ENCODE measurements at places on chromosomes 13 and 19.

DNA sequence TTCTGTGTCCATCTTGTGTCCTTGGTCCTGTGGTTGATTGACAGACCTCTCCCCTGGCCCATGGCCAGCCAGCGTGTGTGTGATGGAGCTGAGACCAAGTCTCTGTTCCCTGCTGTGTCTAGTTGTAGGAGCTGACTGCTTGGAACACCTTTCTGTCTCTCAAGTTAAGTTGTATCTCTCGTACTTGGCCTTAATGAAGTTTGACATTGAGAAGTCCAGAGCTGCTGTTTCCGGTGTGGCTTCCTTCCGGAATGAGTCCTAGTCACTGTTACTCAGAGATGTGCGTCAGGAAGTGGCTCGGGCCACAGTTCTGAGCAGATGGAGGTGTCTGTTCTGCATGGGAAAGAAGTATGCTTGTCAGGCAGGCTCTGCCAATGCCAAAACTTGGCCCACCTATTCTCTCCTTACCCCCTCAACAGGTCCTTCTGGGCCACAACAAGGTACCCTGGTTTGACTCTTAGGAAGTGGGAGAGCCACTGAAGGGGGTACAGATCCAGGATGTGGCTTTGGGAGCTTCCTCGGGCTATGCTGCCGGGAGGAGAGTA, 54.3 kb downstream of the GATAD2A start:
- DNase-seq, result peak; percentile 45

DNA sequence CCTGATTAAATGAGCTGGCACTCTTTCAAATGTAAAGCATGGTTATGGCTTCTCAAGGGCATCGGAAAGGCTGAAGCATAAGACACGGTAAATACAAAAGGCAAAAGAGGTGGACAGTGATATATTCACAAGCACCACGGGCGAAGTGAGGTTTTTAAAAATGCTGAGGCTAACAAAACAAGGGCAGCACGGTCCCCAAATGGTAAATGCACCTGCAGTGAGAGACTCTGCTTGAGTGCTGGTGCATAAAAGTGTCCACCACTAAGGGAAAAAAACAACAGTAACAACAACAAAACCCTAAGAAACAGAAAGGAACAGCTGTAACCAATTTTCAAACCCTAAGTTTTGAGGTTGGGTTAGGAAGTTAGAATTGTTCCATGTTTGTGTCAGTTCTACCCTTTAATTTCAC, 234.9 kb downstream of the PCDH9 start:
- no peak for DNase-seq

GRCh38 chr19:49331616-49332055, 3.6 kb upstream of the CD37 start:
- no peak for DNase-seq

GRCh38 chr19:854549-854948, 2.4 kb downstream of the ELANE start:
- no peak for DNase-seq

DNA sequence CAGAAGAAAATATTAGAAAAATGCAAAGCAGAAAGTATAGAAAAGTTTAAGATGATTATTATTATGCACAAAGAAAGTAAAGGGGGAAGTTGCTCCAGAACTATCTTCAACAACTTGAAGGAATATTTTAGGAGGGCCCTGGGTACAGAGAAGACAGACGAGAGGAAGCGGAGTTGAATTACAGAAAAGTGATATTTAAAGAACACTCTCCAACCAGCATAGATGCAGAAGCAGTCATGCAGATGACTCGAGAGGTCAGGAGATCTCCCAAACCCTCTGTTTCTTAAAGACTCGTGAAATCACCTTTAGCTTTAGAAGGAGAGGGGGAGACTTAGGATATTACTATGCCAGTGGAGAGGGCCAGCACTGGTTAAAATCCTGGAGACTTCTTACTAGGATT, 8.5 kb upstream of the SHISA2 start:
- DNase-seq, result no peak

- no peak for DNase-seq
Observed at GRCh38 chr19:30428844-30429243, 56.7 kb downstream of the ZNF536 start.

GRCh38 chr13:102141625-102142472, 260.0 kb downstream of the FGF14 start:
- DNase-seq, result no peak

GRCh38 chr13:28542804-28543203, 47.9 kb upstream of the FLT1 start:
- DNase-seq, result no peak

- no peak for DNase-seq
Observed at GRCh38 chr19:56760842-56761241, 79.7 kb downstream of the PEG3 start.

GRCh38 chr13:31201341-31202031, 1.7 kb downstream of the B3GLCT start:
- no peak for DNase-seq

DNA sequence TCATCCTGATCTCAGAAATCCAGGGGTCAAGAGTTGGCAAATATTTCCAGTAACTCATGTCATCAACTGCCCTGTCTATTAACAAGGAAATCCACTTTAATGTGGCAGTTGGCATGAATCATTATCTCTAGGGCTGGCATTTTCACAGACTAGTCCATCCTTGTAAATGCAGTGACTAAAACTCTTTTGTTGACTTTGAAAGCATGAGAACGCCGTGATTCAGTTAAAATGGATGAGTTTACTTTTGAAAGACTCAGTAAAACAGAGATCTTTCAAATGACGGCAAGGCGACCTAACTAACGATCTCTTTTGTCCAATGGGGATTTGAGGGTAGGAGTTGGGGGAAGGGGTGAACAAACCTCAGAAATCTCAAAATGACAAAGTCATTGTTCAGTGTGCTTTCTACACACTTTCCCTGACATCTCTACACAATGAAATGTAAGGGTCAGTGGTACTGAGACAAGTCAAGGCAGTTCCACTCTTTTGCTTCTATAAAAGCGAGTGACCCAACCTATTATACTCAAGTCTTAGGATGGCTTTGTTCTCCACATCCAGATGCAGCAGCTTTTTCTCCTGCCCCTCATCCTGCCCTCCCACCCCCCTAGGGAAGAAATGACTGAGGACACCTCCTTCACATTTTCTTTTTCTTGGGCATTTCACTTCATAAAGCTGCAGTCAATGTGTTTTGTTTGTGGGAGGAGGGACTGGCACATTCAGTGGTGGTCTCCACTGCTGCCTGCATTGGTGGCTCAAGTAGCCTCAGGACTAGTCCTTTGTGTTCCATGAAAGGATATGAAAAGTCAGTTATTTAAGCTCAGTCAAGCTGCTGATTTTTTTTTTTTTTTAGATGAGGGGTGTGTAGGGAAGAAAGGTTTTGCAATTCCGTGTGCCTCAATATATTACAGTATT, 200.5 kb downstream of the ABCC4 start:
- no peak for DNase-seq

DNA sequence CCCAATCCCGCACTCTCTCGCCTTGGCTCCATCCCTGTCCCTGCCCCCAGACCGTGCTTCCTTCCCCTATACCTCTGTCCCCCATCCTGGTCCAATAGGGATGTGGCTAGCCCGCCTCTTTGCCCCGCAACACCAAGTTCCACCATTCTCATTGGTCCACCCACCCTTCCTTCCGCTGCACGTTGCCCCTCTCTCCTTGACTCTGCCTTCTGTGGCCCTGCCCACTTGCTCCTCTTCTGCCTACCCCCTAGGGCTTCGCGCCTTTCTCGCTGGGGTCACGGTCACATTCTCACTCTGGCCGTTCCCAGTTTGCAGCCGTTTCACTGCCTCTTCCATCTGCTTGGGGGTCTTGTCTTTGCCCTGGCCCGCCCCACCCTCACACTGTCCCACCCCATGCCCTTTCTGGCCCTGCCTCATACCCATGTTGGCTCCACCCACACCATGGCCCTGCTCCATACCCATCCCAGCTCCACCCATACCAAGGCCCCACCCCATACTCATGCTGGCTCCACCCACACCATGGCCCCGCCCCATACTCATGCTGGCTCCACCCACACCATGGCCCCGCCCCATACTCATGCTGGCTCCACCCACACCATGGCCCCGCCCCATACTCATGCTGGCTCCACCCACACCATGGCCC, 4.5 kb upstream of the ARHGAP45 start:
- no peak for DNase-seq

- no peak for DNase-seq
Observed at GRCh38 chr13:101146101-101146898, 270.0 kb downstream of the NALCN start.

DNA sequence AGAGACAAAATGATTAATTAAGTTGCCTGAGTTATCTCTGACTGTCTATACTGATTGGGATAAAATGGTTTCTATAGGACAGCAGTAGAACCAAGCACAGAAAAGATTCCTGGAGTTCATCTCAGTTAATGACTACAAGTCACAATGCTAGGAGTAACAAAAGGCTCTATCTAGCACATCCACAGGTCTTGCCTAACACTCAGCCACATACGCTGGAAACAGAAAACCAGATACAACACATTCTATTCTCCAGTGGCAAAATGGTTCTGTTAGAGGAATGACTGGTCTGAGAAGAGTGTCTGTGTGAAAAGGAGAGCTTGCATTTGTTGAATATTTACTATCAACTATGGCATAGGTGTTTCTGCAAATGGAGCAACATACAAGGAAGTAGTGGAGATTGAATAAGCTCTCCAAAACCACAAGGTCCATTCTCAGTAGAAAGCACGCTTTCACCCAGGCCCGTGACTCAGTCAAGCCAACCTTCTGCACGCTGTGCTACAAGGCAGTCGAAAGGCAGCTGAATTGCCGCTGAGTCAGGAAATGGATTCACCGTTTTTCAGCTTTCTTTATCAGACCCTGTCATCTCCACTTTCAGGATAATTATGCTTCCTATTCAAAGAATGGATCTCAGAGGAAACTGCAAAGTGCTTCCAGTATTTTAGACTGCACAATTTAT, 761.5 kb downstream of the EFNB2 start:
- DNase-seq, result no peak

GRCh38 chr13:98796798-98797197, 44.3 kb upstream of the SLC15A1 start:
- no peak for DNase-seq

DNA sequence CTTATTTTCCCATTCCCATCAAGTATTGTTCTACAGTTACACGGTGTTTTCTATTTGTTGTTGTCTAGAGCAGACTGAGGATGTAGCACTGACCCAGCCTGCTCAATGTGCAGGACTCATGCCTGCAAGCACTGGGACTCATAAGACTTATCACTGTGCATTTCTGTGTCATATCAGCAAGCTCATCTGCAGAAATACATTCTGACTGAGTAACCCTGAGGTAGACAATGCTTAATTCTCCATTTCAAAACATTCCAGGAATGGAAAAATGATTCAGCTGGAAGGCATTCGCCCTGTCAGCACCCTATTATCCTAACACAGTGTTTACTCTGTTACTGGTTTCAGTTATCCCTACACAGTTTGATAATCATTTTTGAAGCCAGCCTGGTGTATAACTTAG, 2506.4 kb downstream of the PCDH9 start:
- DNase-seq, result no peak

- DNase-seq, result no peak
Observed at GRCh38 chr13:99294958-99295357, 12.2 kb downstream of the GPR183 start.

DNA sequence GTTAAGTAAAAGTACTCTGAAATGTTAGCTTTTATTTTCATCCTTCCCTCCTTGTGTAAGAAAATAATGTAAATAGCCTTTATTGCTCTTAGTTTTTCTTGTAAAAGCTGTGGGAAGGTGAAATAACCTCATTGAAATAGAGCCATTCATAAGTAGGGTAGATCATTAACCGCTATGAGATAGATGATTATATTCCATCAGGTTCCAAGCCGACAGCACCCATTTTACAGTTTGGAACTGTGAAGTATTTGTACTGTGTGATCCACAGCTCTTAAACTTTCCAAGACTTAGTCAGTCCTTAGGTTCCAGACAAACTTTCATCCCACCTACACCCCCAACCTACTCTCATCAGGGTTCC, 216.5 kb downstream of the TSHZ3 start:
- DNase-seq, result no peak

GRCh38 chr19:15161028-15161984, 39.5 kb downstream of the NOTCH3 start:
- no peak for DNase-seq

DNA sequence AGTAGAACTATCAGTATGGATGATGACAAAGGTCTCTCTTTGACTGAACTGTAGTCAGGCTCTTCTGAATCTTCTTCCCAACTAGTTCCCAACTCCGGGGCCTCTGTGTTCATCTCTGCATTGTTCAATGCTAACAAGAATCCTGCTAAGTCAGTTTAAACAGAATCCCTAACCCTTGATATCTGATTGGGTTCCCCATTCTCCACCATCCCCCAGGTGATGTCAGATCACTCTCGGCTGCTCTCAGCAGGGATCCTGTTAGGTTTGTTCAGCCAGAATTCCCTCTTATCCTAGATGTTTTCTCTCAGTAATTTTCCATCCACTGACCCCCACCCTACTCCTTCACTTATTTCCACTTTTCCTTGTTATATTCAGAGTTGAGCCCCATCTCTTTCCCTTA, 223.6 kb downstream of the RGCC start:
- no peak for DNase-seq

DNA sequence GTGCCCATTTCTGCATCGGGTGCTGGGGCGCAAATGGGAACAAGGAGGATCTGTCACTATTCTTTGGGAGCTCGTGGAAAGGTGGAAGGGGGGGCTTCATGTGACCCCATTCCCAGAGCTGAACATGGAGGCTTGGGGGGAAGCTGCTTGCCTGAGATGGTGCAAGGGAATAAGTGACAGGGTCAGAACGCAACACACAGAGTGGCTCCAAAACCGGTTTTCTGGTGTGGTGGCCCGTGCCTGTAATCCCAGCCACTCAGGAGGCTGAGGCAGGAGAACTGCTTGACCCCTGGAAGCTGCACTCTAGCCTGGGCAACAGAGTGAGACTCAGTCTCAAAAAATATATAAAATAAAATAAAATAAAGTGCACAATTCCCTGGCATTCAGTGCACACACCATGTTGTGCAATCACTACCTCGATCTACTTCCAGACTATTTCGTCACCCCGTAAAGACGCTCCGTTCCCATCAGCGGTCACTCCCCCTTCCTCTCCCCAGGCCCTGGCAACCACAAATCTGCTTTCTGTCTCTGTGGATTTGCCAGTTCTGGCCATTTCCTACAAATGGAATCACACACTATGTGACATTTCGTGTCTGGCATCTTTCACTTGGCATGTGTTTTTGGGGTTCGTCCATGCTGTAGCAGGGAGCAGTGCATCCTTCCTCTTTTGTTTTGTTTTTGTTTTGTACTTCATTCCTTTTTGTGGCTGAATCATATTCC, 18.2 kb upstream of the COMP start:
- no peak for DNase-seq

DNA sequence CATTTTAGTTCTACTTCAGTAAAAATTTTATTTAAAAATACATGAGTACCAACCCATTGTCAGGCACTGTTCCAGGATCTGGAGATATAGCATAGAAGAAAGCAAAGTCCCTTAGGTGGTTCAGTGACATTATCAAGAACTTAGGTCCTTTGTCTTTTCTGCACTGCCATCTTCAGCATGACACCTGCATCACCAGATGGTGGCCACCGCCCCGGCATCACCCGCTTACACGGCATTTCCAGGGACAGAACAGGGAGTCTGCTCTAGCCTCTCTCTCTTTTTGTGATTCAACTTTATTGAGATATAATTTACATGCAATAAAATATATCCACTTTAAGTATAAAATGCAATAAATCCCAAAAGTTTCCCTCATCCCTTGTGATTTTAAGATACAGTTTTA, 23.5 kb downstream of the DYRK1B start:
- DNase-seq, result no peak

GRCh38 chr19:38900743-38901190, 998 bp downstream of the NFKBIB start:
- DNase-seq, result no peak

All from stimulated activated CD8-positive, alpha-beta memory T cell treated with anti-CD3 and anti-CD28 coated beads, Interleukin-4, amount 100 ng/mL, for 24 hours (primary cell).